ENCODE measurements at places on chromosomes 11 and 22.

- no peak for DNase-seq
Observed at GRCh38 chr11:47233989-47234668, 14.5 kb downstream of the ACP2 start.

DNA sequence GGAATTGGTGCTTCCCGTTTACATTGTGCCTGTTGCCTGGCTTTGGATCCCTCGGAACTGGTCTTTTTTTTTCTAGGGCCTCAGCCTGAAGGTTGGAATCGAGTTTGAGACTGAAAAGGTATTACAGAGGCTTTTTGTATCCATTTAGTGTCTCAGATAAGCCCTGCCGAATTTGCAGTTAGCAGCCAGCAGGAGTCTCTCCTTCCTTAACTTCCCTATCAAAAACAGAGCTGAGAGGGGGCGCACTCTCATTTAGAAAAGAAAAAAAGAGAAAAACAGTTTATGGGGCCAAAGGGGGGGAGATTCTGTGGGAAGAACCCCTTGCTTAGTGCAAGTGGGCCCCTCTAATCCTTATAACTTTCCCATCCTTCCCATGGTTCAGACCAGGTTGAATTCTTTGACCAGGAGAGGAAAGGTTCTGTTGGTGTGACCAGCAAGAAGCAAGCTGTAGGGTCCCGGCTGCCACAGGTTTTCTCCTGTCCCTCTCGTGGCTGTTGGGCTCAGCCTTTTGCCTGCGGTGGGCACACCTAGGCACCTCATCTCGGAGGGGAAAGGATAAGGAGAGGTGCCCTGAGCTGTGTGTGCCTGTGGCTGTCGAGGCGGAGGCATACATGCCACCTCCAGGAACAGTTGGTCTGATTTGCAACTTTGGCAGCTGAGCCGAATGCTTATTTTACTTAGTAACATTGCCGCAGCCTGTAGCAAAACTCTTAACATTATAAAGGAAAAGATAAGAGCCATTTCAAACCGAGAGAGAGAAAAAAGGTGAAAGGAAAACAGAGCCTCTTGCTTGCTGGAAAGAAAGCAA is 565.0 kb upstream of the CNTN5 start:
- DNase-seq, result no peak

DNA sequence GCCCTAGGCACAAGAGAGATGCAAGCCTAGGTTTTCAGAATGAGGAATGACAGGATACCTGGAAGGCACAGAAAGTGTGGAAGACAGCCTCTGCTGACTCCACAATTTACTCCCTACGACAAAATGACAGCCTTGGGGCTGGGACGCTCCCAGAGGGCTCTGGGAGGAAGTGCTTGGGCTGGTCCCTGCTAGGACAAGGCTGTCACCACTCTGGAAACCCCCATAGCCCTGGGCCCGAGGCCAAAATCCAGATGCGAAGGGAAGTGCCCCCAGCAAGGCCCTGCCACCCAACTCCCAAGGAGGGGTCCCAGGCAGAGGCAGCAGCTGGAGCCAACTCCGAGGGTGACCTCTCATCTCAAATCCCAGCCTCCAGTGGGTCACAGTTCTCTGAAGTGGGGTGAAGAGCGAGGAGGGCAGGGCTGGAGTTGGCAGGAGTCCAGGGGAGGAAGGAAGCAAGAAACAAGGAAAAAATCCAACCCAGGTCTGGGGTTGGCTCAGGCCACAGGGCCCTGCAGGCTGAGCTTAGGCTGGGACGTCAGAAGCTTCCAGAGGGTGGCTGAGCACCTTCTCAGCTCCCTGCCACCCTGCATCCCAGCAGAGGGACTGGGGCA is 6.3 kb upstream of the CDC42EP2 start:
- DNase-seq, result no peak

DNA sequence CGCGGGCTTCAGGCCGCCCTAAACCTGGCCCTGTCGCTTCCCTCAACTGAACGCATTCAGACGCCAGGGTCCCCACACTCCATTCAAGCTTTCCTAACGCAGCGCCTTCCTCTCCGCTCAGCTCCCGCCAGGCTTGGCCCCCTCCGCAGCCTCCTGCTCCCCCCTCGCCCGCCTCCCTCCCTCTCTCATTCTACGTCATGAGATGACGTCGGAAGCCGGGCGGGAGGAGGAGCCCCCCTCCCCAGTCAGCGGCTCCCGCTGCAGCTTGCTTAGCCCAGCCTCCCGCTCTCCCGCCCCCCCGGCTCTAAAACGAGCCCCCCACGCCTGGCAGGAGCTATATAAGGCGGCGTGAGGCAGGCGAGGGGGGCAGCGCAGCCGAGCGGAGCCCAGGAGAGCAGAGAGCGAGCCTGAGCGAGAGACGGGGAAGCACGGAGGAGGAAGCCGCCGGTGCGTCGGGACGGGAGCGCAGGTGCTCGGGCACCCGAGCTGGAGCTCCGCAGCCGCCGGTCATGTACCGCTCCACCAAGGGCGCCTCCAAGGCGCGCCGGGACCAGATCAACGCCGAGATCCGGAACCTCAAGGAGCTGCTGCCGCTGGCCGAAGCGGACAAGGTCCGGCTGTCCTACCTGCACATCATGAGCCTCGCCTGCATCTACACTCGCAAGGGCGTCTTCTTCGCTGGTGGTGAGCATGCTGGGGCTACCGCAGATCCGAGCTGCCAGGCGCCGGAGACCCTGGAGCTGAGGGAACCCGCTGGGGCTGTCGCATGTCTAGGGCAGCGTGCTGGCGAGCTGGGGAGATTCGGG is at the start of gene NPAS4:
Gene NPAS4, plus strand, starts transcription at position 365 of the 806 bp plus-strand sequence. Its CDS starts 145 bp downstream, at position 510.
- DNase-seq, result no peak

DNA sequence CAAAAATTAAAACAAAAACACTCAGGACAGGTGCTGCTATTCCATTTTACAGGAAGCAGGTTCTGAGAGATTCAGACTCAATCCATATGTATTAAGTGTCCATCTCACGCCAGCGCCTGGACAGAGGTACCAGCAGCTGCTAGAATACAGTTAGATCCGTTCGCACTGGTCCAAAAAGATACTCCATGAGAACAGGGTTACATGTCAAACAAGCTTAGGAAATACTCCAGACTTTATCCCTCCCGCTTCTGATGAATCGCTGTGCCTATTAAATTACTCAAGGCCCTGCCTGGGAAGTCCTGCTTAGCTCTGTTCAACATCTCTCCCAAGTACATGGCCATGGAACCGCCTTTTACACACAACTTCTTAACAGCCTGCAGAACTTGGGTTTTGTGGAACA is 50.2 kb upstream of the SLC35C1 start:
- no peak for DNase-seq

GRCh38 chr22:46328797-46329196 is 6.7 kb upstream of the TRMU start:
- DNase-seq, result no peak

GRCh38 chr11:28730336-28730735 is 622.1 kb downstream of the METTL15 start:
- DNase-seq, result no peak

GRCh38 chr22:32800994-32801536 is 440 bp upstream of the TIMP3 start:
- no peak for DNase-seq

DNA sequence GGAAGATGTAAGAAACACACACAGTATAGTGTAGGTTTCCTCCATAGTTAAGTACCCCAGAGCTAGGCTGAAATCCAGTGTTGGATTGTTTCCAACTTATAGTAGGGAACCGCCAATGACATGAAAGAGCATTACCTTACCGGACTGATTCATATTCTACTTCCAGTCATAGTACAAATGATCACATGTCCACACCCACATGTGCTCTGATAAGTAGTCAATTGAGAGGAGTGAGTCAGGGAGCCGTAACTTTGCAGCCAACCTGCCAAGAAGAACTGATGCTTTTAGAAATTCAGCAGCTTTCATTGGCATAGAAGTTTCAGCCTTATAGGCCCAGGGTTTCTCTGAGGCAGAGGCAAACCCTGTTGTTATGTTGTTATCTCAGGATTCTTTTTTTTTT is 240.6 kb downstream of the ETS1 start:
- DNase-seq, result no peak

- no peak for DNase-seq
Observed at GRCh38 chr11:69637941-69638871, 2.8 kb upstream of the CCND1 start.

Measured in stimulated activated CD8-positive, alpha-beta memory T cell treated with anti-CD3 and anti-CD28 coated beads, Interleukin-7, amount 100 ng/mL, for 1 hour (primary cell).